ENCODE measurements at places on chromosomes 13 and 19. TPM values are rescaled to one million over a fixed set of nuclear protein-coding genes. Genes with fewer than 3 reads are reported as not detected.

PTPRH gene
- total RNA-seq: 1.3 TPM

DAND5 gene
- not detected for total RNA-seq

UBAC2 gene
- total RNA-seq: 55.9 TPM

VSIG10L gene
- total RNA-seq: 2.1 TPM

KLK13 gene
- not detected for total RNA-seq

ZNF154 gene
- 14.2 TPM for total RNA-seq

ZNF283 gene
- total RNA-seq: 15.1 TPM

FXYD7 gene
- 0.62 TPM for total RNA-seq

ACP7 gene
- 1.8 TPM for total RNA-seq

IGLON5 gene
- not detected for total RNA-seq

SCN1B gene
- total RNA-seq: 9.8 TPM

ZNF431 gene
- 26.5 TPM for total RNA-seq

IGFL2 gene
- not detected for total RNA-seq

VSTM2B gene
- total RNA-seq: not detected

TBXA2R gene
- 4.5 TPM for total RNA-seq

ZIK1 gene
- 8.1 TPM for total RNA-seq

Data from ureter (tissue), 1 donor.